Activated naive CD8-positive, alpha-beta T cell treated with anti-CD3 and anti-CD28 coated beads, Interleukin-2, amount 50 U/mL, for 24 hours (primary cell): ENCODE measurements at places on chromosomes 1 and 21.

DNA sequence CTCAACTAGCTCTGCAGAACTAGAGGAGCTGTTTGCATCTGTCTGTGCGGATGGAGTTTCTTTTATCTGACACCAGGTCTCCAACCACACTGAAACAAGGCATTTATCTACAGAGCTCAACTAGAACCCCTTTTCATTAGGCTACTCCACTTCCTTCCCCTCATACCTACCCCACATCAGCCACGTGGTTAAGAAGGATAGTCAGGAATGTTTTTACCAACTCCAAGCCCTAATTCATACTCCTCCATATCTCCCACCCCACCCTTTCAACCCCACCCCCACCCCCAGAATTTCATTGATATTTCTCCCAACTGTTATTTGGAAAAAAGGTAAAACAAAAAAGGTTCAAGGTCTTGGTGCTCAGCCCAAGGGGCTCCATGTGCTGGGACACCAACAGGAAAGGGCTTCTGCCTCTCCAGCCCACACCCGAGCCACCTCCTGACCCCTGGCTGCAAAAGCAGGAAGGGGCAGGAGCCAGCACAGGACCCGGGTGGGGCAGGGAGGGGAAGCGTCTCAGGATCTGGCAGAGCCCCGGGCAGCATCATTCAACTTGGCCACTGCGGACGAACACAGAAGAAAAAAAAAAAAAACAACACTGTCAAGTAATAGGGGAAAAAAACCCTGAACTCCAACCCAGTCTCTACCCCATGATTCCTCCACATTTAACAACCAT is 7.0 kb downstream of the ENSA start:
- DNase-seq: no peak

- DNase-seq: no peak
Measured at GRCh38 chr1:7482772-7483495, 288.2 kb upstream of the VAMP3 start.

DNA sequence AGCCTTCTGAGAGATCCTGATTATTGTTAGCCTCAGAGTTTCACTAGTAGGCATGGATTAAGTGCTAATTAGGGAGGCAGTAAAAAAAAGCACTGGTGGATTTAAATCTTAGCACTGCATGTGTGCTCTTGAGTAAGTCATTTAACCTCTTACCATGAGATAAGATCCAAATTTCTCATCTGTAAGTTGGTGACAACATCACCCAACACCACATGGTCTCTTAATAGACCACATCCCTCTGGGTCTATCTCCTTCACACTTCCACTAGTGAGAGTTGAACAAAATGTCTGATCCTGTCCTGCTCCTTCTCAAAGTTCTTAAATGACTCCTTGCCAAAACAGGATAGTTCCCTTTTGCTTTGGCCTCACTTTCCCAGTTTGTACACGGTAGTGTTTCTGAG is 29.5 kb upstream of the DMRTA2 start:
- DNase-seq: no peak

DNA sequence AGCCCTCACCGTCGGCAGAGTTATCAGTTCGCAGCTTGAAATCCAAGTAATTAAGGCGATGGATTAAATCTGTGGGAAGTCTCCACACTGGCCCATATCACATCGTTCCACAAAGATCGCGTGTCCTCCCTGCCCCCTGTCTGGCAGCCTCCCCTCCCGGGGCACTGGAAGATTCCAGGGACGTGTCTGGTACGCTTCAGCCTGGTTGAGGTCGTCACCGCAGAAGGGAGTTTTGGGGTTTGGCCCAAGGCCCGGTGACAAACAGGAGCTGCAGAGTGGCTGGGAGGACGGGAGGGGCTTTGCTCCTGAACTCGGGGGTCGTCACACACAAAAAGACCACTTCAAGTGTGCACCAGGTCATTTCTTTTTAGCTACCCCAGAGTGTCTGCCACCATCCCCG is 51.1 kb downstream of the PRDM16 start:
- no peak for DNase-seq
